ENCODE measurements at places on chromosomes 5 and 9. TPM values are rescaled to one million over a fixed set of nuclear protein-coding genes. Genes with fewer than 3 reads are reported as not detected.

- peaks cover 68% of the 10 kb centered on the region for H3K27me3 ChIP-seq
- peaks cover 6% of the 10 kb centered on the region for H3K36me3 ChIP-seq
- no peak for ATAC-seq
- H3K27ac ChIP-seq, result no peak overlapping the region
- no peak overlapping the region for H3K4me3 ChIP-seq
Measured at GRCh38 chr5:174722500-174722899, 1.9 kb upstream of the MSX2 start.

GRCh38 chr5:32031089-32031488 lies 143.0 kb downstream of the GOLPH3 start:
- no peaks in the 10 kb centered on the region for H3K27me3 ChIP-seq
- H3K27ac ChIP-seq, result no peak overlapping the region
- no peak overlapping the region for H3K4me3 ChIP-seq
- no peak for ATAC-seq
- peaks cover 8% of the 10 kb centered on the region for H3K4me1 ChIP-seq
- no peaks in the 10 kb centered on the region for H3K36me3 ChIP-seq

DNA sequence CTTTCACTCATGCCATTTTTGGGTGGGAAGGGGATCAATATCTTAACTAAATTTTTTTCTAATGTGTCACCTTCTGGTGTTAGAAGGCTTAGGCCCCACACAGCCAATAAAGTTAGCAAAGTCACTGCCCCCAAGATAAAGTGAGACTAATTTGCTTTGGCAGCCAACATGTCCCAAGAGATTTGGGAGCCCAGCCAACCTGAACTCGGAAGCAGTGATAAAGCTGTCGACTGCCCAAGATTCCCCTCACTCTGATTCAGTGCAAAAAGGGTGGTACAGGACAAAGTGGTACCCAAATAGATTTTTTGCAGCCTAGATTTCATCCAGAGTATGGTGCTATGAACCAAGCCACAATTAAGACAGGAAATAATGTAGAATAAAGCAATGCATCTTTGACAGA lies 572.5 kb upstream of the ARRDC3 start:
- no peaks in the 10 kb centered on the region for H3K36me3 ChIP-seq
- no peaks in the 10 kb centered on the region for H3K27me3 ChIP-seq
- H3K4me1 ChIP-seq, result no peaks in the 10 kb centered on the region
- no peak overlapping the region for H3K27ac ChIP-seq
- ATAC-seq, result no peak

DNA sequence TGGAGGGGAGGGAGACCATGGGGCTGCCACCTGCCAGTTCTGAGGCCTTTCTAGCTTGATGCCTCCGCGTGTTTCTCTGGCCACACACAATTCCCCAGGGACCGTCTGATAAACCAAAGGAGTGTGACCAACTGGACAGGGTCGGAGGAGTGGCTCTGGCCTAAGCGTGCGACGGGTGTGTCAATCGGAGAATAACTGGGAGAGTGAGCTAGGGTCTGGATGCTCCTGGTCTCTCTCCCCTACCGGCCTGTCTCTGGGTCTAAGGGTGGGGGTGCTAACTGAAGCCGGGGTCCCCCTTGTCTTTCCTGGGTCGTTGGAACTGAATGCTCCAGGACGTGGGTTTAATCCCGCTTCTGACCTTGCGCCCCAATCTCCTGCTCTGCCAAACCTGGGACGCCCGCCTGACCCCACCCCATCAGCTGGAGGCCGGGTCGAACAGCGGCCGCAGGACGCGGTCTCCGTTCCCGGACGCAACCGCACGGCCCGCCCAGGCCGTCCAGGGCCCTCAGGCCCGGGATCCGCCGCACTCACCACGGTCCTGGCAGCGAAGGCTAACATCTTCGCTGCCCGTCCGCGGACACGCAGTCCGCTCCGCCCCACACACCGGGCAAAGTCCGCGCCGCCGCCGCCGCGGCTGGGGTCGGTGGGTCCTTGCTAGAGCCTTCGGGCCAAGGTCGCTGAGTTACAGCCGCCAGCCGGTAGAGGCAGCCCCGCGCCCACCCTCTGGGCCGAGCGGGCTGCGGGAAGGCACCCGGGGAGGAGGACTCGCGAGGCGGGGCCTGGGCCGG lies 447 bp downstream of the CRAT start:
- no peaks in the 10 kb centered on the region for H3K27me3 ChIP-seq
- ATAC-seq, result no peak
- no peak overlapping the region for H3K27ac ChIP-seq
- H3K4me1 ChIP-seq, result peaks cover 12% of the 10 kb centered on the region
- H3K36me3 ChIP-seq, result no peaks in the 10 kb centered on the region

GRCh38 chr5:111353035-111353434 lies 128.9 kb downstream of the CAMK4 start:
- H3K36me3 ChIP-seq, result peaks cover 54% of the 10 kb centered on the region
- H3K27me3 ChIP-seq, result no peaks in the 10 kb centered on the region
- no peak overlapping the region for H3K27ac ChIP-seq
- ATAC-seq, result no peak
- H3K4me1 ChIP-seq, result peaks cover 11% of the 10 kb centered on the region

- H3K27ac ChIP-seq, result no peak overlapping the region
- no peaks in the 10 kb centered on the region for H3K36me3 ChIP-seq
- H3K4me3 ChIP-seq, result no peak overlapping the region
- no peak for ATAC-seq
- peaks cover 3% of the 10 kb centered on the region for H3K27me3 ChIP-seq
- H3K4me1 ChIP-seq, result peaks cover 4% of the 10 kb centered on the region
Measured at GRCh38 chr9:20289423-20290010, 332.8 kb downstream of the MLLT3 start.

DNA sequence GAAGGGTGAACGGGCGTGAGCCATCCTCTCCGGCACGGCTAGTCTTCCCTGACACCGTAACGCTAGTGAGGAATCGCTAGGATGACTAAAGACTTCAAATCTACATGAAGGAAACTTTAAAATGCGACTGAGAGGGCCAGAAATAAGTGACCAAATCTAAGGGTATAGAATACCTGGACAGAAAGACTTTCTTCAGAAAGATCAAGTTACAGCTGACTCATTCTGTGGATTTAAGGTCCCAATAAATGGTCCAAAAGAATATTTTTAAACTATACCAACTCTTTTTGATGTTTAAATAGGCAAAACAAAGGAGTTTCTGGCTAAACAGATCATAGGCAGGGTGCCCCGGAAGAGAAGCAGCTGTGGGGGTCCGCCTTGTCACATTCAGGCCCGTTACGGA lies 38.9 kb upstream of the CEP72 start:
- H3K36me3 ChIP-seq, result no peaks in the 10 kb centered on the region
- H3K4me1 ChIP-seq, result no peaks in the 10 kb centered on the region

DNA sequence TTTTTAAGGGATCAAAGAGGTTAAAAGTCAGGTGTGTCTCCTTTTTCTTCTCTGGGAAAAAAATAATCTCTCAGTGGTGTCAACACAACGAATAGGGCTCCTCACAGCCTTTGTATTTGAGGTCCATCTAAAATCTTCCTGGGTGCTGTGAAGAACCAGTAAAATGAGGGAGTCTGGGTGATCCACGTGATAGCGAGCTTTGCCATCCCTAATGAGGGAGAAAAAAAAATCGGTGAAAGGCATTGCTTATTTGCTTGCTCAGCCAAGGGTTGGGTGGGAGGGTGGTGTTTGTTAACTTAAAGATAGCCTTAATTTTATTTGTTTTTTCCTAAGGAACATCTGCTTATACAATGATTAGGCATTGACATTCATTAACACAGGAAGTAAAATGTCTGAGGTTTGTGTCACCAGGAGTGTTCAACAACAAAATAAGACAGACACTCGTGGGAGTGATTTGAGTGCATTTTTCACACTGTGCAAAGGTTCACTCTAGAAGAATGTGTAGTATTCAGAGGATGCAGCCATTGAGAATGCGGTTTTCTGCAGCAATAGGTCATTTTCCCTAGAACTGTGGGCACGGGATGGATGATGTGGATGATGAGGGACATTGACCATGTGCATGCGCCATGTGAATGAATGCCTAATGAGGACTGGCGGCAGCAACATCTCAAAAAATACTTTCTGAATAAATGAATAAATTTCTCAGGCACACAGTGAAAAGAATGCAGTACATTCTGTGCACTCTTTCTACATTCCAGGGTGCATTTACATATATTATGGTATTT lies 369.5 kb downstream of the NTRK2 start:
- H3K27me3 ChIP-seq, result peaks cover 5% of the 10 kb centered on the region
- H3K4me1 ChIP-seq, result no peaks in the 10 kb centered on the region
- H3K27ac ChIP-seq, result no peak overlapping the region
- H3K4me3 ChIP-seq, result no peak overlapping the region
- no peak for ATAC-seq

DNA sequence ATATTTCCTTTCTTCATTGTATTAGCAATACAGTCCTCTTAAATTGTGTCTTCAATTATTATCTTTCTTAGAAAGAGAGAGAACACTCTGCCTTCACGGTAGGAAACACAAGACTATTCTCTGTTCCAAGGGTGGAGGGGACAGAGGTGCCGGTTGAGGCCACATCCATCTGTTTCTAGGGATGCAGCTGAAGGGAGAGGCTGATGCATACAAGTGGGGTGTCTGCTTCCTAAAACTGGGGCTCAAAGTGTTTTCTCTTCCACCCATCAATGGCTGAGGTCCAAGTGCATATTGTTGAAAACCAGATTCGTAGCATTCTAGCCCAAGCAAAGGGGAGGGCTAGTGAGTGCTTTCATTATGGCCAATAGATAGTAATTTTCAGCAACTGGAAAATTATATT lies 9.5 kb downstream of the IRX2 start:
- H3K4me3 ChIP-seq, result no peak overlapping the region
- no peak for ATAC-seq
- no peak overlapping the region for H3K27ac ChIP-seq
- H3K27me3 ChIP-seq, result peaks cover 62% of the 10 kb centered on the region
- H3K4me1 ChIP-seq, result no peaks in the 10 kb centered on the region

DNA sequence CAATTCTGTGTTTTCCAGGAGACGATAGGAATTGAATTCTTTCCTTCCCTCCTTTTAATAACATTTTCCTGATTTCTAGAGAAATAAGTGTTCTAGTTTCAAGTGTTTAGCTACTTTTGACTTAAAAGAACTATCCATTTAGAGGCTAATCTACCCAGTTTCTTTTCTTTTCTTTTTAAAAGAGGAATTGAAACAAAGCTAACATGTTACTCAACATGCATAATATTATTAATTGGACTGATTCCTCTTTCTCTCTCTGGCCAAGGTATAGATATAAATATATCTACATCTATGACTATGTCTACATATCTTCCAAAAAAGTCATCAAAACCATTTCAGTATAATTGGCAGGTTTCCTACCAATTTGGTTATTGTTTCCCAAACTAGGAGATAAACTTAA lies 309.8 kb downstream of the TRPM3 start:
- no peak for ATAC-seq
- H3K4me1 ChIP-seq, result no peaks in the 10 kb centered on the region
- H3K36me3 ChIP-seq, result no peaks in the 10 kb centered on the region
- no peak overlapping the region for H3K4me3 ChIP-seq
- no peak overlapping the region for H3K27ac ChIP-seq
- peaks cover 3% of the 10 kb centered on the region for H3K27me3 ChIP-seq

DNA sequence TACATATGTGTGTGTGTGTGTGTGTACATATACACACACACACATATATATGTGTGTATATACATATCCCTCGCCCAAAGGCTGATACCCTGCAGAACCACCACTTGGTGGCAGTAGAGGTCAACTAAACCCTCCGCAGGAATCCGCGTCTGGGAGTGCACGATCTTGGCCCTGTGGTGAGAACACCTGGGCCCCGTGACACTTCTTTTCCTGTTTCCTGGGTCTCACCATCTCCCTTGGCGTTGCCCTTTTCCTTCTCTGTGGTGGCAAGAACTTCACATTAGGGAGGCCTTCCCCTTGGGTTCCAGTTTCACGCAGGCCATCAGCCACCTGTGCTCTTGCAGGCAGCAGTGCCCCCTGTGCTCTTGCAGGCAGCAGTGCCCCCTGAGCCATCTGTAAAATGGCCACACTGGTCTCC lies 8.2 kb downstream of the IL9 start:
- peaks cover 10% of the 10 kb centered on the region for H3K4me1 ChIP-seq
- H3K27ac ChIP-seq, result no peak overlapping the region
- peaks cover 25% of the 10 kb centered on the region for H3K27me3 ChIP-seq
- peak; percentile 63 for ATAC-seq
- H3K4me3 ChIP-seq, result no peak overlapping the region

Gene OSMR
- total RNA-seq, result 0.19 TPM

Gene CCDC183
- 2.1 TPM for total RNA-seq

Gene LURAP1L
- total RNA-seq, result not detected

Gene IGIP
- 6.7 TPM for total RNA-seq

Gene CDC25C
- 11.5 TPM for total RNA-seq

Gene MACROH2A1
- 173 TPM for total RNA-seq

Gene CACNA1B
- not detected for total RNA-seq

Data from activated T-helper 17 cell treated with anti-CD3 and anti-CD28 coated beads, Interleukin-2, amount 50 U/mL, for 72 hours (primary cell).